ENCODE measurements at places on chromosomes 5 and 9.

DNA sequence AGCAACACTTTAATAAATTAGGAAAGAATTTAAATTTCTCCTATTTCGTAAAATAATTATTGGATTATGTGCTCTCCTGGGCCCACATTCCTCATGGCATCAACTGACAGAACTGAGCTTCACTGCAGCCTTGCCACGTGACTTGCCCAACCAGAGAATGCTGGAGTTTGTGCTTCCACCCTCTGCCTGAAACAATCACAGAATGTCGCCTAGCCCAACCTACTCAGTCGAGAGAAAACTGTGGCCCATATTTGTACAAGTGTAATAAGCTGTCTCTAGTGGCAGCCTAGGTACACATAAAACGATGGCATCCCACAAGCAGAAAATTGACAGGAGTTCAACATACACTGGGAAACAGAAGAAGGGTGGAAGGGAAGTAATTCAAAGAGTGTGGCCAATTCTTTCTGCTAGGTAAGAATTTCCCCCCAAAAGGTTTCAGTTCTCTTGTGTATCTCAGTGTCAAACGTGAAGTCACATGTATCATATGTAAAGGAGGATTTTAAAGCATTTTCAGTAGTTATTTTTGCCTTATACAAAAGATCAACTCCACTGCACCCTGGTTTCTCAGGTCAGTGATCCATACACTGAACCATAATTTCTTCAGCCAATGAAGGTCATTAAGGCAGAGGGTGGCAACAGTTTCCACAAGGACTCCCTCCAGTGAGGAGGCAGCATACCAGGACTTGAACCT is 41.7 kb downstream of the ZNF608 start:
- DNase-seq = no peak

- DNase-seq = no peak
Measured at GRCh38 chr5:132754947-132755346, 7.7 kb downstream of the CCNI2 start.

GRCh38 chr9:97518166-97518908 is 16.9 kb downstream of the TMOD1 start:
- no peak for DNase-seq

DNA sequence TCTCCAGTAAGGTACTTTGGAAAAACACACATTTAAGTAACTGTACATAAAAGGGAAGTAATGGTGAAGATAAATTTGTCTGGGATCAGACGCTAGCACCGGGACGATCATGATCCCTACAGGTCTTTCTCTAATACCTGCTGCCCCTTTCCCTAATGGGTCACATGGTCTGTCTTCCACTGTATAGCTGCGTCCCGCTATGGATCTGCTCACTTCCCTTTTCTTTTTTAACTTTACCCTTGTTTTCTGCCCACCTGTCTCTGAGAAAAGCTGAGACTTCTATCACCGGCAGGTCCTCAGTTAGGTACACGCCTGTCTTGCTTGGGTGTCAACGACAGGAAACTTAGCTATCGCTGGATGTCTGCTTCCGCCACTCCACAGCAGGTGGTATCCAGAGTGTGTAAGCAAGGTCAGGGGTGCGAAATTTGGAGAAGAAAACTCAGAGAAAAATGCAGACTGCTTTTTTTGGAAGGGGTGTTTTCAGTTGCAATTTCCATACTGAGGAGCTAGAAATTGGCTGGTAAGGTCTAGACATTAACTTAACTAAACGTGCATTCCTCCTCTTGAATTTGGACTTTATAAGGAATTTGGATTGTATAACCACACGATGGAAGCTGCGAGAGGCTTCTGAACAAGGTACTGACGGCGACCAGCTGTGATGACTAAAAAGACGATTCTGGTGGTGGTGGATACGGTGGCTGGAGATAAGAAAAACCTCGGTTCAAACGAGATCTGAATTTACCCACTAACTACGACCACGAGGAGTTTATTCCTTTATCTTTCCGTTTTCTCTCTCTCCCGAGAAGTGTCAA is 1.1 kb upstream of the ICE1 start:
- peak; percentile 38 for DNase-seq

DNA sequence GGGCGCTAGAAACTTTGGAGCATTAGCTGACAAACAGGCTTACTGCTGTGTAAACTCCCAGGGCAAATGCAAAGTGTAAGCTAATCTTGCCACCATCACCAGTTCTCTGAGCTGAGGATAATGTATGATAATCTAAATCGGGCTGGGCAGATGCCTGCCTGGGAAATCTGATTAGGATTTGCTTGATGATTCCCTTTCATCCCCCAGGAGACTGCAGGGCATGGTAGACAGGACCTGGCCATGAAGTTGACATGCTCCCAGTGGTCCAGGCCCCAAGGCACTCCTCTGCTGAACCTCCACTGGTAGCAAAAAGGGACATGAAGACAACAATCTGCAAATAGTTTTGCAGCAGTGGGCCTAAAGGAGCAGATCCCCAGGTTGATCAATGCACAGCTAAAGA is 317.5 kb downstream of the SPOCK1 start:
- DNase-seq = no peak

DNA sequence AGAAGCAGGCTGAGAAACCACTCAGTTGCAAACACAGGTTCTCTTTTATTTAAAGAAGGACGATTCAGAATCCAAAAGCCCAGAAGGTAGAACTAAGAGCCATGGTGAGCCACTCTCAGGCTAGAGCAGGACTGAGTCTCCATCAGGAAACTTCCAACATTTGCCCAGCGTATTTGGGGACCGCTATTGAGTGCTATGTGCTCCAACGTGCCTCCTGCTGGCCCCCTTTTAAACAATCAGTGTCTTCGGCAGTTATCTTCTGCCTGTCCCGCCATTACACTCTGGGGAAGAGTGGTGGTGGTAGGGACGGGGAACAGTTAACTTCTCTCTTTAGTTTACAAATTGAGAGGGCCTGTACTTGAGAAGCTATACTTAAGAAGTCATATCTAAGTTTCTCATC is 78.1 kb downstream of the DENND1A start:
- no peak for DNase-seq

- peak; percentile 90 for DNase-seq
Measured at GRCh38 chr5:62167561-62168057, 138.4 kb upstream of the KIF2A start.

GRCh38 chr9:96021551-96022444 is 146.3 kb downstream of the ERCC6L2 start:
- DNase-seq = no peak

DNA sequence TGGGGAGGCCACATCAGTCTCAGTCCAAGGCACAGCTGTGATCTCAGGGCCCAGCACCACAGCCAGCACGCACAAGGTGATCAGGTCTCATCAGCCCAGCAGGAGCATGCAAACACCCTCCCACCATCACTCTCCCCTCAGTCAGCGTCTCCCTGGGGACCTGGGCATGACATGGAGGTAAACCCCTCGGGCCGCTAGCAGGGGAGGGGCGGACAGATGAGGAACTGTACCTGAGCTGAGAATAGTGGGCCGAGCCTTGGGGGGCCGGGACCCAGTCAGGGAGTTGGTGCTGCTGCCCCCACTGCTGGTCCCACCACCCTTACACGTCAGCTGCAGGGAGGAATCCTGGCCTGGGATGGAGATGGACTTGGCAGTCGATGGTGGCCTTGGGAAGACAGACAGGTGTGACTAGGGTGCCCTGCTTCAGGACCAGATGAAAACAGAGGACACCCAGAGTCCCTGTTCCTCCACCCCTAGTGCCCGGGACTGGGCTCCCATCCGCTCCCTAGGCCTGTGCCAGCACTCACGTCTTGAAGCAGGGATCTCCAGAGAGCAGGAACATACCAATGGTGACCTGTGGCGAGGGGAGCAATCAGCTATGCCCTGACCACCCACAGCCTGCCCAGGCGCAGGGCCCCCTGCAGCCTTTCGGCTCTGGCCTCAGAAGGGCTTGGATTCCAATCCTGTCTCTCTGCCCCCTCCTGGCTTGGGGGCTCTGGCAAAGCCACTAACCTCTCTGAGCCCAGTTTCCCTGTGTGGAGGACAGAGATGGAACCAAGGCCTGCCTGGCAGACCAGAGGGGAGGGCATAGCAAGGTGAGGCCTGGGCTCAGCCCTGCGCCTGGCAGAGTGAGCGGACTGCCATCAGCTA is 10.4 kb upstream of the DPM2 start:
- no peak for DNase-seq

- no peak for DNase-seq
Measured at GRCh38 chr9:20028849-20029231, 240.0 kb upstream of the SLC24A2 start.

DNA sequence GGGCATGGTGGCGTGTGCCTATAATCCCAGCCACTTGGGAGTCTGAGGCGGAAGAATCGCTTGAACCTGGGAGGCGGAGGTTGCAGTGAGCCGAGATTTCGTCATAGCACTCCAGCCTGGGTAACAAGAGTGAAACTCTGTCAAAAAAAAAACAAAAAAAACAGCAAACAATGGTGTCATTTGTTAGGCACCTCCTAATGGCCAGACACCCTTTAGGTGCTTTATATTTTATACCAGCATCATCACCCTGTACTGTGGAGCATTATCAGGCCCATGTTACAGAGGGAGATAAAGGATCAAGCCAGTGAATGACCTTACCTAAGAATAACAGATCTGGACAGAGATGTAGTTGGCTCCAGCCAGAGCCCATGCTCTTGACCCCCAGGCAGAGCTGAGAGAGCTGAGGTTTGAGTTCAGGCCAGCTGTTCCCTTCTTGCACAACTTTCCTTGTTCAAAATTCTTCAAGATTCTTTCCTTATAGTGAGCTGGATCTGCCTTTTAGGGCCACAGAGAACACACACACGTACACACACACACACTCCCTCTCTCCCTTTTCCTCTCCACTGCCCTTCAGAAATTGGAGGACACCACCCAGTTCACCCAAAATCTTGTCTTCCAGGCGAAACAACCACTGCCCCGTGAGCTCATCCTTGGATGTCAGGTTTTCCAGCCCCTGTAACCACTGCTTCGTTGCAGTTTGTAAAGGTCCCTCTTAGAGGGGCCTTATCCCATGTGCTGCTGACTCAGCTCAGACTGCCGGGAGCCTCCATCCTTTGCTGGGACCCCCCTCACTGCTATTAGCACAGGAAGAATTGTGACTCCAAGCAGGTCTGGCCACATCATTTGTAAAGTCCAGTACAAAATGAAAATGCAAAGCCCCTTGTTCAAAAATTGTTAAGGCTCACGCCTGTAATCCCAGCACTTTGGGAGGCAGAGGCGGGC is 10.4 kb upstream of the PTGES start:
- no peak for DNase-seq

GRCh38 chr5:148390914-148391313 is 7.2 kb downstream of the FBXO38 start:
- no peak for DNase-seq

- no peak for DNase-seq
Measured at GRCh38 chr9:120740132-120740531, 25.9 kb upstream of the MEGF9 start.

GRCh38 chr9:38233343-38233742 is 159.2 kb upstream of the ALDH1B1 start:
- DNase-seq = no peak

GRCh38 chr5:170273968-170274710 is 23.4 kb downstream of the LCP2 start:
- DNase-seq = peak; percentile 97

DNA sequence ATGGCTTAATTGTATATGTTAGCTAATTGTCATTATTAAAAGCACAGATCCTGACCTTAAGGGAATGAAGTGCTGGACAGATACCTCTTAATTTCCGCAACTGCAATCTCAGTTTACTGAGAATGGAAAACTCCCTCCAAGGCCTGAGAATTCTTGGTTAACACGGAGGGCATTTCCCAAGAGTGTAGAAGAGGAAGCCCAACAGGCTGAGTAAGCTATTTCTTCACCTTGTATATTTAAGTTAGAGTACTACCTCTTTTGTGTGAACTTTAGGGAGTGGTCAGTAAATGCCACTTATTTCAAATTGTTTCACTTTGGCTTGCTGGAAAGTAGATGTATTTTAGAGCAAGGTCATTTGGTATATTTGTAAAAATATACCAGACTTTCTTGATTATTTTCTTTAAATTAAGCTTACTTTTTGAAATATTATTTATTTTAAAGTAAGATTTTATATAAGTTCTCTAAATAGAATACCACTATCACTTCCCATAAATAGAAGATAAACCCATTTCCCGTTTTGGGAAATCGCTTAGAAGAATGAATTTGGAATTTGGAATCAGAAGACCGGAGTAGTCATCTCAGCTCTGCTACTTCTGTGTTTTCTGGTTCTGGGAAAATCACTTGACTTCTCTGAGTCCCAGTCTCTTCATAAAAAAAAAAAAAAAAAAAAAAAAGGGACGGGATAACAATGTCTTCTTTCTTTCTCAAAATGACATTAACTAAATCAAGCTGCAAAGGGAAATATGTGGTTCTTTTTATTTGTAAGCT is 26.0 kb upstream of the C9orf72 start:
- DNase-seq = no peak

DNA sequence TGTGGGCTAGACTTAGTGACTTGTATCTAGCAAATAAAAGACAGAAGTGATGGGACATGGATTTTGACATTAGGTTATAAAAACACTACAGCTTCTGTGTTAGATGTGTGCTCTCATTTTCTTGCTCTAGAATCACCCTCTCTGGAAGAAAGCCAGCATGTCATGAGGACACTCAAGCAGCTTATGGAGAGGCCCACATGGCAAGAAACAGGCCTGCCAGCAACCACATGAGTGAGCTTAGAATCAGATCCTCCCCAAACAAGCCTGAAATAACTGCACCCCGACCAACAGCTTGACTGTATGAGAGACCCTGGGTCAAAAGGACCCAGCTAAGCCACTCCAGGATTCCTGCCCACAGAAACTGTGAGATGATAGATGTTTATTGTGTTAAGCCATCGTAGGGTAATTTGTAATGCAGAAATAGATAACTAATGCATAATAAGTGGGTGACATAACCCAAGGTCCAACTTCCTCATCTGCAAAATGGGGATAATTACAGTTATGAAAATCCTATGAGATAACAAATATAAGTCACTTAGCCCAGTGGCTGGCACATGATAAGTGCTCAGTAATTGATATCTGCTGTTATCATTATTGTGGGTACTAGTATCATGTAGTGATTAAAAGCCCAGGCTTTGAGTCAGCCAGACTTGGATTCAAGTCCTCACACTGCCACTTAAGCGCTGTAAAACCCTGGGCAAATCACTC is 86.5 kb downstream of the KLHL3 start:
- DNase-seq = peak; percentile 20

DNA sequence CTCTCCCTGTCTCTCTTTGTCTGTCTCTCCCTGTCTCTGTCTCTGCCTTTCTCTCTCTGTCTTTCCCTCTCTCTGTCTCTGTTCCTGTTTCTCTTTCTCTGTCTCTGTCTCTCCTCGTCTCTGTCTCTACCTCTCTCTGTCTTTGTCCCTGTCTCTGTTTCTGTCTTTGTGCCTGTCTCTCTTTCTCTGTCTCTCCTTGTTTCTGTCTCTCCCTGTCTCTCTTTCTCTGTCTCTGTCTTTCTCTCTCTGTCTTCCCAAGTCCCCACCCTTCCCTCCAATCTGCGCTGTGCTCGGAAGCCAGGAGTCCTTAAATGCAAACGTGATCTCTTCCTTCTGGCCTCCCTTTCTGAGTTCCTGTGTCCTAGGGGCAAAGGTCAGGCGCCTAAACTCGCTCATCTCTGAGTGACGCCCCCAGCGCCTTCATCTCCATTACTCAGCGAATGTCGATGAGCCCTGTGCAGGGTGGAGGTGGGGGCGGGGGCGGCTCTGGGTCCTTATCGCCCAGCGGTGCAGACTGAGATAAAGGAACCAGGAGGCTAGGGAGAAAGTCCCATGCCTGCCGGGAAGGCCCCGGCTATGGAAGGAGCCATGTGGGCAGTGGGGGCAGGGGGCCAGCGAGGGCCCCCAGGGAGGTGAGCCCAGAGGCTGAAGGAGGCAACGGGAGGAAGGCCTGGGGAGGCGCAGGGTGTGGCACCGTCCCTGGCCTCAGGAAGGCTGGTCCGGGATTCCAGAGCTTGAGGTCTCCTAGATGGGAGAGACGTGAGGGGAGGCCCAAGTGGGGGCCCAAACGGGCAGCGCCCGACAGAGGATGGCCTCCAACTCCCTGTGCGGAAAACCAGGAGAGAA is 1.5 kb upstream of the SLC6A19 start:
- no peak for DNase-seq

- no peak for DNase-seq
Measured at GRCh38 chr5:67643536-67643935, 446.9 kb upstream of the CD180 start.

Measured in NCI-H345 (cell line).